ENCODE measurements at places on chromosomes 12 and 14.

DNA sequence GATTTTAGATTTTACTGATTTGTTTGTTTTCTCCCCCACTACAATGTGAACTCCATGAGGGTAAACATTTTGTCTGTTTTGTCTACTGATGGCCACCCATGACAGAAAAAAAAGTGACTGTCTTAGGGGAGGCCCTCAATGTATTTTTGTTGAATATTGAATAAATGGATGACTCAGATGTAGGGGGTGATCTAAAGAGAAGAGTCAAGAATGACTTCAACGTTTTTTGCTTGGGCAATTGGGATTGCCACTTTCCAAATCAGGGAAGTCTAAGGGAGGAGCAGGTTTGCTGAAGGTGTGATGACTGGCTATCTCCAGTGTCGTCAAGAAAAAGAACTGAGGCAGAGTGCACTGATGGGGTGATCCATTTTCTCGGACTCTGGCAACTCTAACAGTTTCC, 10.7 kb upstream of the PHC1 start:
- no peak for DNase-seq

DNA sequence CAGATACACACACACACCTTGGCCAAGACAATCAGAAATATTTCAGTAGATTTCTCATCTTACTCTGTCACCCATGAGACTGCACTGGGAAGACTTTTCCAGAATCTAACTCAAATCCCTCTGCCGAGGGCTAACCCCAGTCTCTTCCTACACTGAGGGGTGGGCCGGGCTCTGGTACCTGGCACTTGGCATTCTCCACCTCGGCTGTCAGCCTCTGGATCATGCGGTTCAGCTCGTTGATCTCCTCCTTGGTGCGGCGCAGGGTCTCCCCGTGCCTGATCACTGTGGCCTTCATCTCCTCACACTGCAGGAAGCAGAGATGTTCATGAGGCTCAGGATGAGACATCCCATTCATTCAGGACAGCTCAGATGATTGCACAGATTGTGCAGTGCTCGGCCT, 4.9 kb downstream of the KRT83 start:
- DNase-seq = no peak

- DNase-seq = no peak
Measured at GRCh38 chr12:22029491-22029890, 16.5 kb upstream of the CMAS start.

- no peak for DNase-seq
Measured at GRCh38 chr14:79910086-79910485, 301.2 kb downstream of the DIO2 start.

DNA sequence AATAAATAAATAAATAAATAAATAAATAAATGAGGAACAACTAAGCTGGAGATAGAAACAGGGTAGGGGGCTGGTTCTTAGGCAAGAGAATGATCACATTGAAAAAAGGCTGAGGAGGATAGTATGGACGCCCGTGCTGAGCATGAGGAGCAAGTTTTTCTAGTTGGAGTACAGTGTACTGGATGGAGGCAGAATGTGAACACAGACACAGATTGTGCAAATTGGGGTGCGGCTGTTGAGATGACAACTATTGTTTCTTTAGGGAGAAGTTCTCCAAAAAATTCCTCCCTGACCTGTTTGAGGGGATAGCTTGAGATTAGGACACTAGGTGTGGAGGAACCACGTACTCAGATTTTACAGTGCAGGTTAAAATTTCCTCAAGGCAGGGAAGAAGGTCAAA, 979 bp upstream of the BIN2 start:
- no peak for DNase-seq

- no peak for DNase-seq
Measured at GRCh38 chr12:11764837-11765236, 115.4 kb downstream of the ETV6 start.

- DNase-seq = no peak
Measured at GRCh38 chr12:95633049-95633731, 81.9 kb upstream of the USP44 start.

DNA sequence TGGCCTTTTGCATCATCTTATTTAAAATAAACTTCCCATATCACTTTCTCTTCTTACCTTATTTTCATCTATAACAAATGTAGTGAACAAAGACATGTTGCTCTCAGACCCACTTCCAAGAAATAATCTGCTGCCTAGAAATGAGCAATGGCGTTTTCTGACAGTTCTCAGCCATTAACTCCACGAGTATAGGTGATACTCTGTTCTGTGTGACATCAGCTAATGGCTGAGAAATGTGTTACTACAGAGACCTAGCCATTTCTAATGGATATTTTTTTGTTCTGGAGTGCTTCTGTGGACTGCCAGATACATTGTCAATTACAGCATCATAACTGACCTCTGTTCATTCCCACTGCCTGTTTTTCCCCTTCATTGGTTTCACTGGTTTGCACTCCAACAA, 67.8 kb downstream of the CCDC59 start:
- DNase-seq = no peak
